Bone marrow (tissue), 2 donors: ENCODE measurements at places on chromosomes 1 and 21.

DNA sequence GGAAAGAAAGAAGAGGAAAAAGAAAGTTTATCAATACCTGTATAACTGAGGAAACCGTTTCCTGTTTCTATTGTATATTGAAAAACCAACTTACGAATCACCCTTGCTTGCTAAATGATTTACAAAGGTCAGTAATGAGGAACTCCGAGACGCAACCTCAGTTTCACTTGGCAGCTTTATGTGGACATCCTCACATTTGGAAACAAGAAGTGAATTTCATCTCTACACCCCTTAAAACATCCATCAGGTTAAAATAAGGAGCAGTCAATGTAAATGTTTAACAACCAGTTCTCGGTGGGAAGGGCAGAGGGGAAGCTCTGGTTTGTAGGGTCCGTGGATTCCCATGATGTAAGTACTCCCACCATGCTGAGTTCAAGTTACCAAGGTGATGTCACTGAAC lies 481.7 kb upstream of the RUNX1 start:
- DNase-seq: no peak

- no peak for DNase-seq
Measured at GRCh38 chr1:110048923-110049601, 14.6 kb downstream of the STRIP1 start.

DNA sequence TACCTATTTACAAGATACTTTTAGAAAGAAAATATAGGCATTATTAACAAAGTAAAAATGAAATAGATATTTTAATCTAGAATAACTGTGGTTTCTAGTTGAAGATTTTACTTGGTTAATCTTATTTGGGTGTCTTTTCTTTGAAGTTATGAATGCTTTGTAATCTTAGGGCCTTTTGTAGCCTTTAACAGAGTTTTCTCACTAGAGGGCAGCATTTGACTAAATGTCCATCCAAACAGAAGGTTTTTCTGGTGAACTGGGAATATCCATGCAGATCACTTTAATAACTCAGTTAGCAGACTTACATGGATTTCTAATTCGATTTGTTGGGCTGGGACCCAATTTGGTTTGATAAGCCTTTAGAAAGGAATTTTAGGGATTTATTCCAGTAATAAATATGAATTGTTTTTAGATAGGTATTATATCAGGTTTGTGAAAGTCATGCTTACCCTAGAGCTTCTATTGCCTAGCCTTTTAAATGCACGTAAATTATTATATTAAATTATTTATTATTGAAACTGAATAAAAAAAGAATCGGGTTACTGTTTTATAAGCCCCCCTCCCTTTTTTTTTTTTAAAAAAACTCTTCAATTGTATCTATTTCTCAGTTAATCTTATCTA lies 119.7 kb downstream of the ZNF326 start:
- no peak for DNase-seq

- no peak for DNase-seq
Measured at GRCh38 chr1:163565166-163565565, 243.4 kb downstream of the NUF2 start.

GRCh38 chr1:150263549-150263948 lies 5.3 kb downstream of the APH1A start:
- no peak for DNase-seq

GRCh38 chr1:49765034-49765433 lies 258.7 kb downstream of the AGBL4 start:
- no peak for DNase-seq
